ENCODE measurements at places on chromosomes 16 and 17. TPM values are rescaled to one million over a fixed set of nuclear protein-coding genes. Genes with fewer than 3 reads are reported as not detected.

CCL5 gene
- 938 TPM for total RNA-seq

KRT33B gene
- total RNA-seq, result not detected

BCKDK gene
- 37.0 TPM for total RNA-seq

KIF2B gene
- not detected for total RNA-seq

APOBR gene
- 26.1 TPM for total RNA-seq

EPOP gene
- 7.2 TPM for total RNA-seq

OTOA gene
- total RNA-seq, result 0.17 TPM

TEKT5 gene
- not detected for total RNA-seq

PERCC1 gene
- 1.2 TPM for total RNA-seq

KRTAP9-2 gene
- total RNA-seq, result not detected

ITPRIPL2 gene
- total RNA-seq, result 1.4 TPM

EFNB3 gene
- not detected for total RNA-seq

UMOD gene
- total RNA-seq, result not detected

ZFPM1 gene
- 19.0 TPM for total RNA-seq

DOC2B gene
- not detected for total RNA-seq

USP6 gene
- total RNA-seq, result 0.11 TPM
